ENCODE measurements at places on chromosomes 5 and 9.

DNA sequence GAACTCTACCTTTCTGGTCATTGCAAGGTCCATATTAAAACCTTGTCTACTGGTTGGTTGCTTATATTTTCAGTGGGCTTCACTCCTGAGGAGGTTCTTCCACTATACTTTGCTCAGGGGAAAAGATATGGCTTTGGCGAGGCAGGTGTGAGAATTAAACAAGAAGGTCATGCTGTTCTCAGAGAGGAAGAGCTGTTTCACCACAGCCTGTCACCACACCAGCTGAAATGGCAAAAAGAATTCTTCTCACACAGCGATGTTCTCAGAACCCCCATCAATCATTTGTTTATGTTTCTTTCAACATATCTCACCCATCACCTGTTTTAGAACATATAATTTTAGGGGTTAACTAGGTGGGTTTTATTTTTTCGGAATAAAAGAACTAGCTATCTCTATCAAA, 38.6 kb downstream of the CAPSL start:
- DNase-seq, result no peak

DNA sequence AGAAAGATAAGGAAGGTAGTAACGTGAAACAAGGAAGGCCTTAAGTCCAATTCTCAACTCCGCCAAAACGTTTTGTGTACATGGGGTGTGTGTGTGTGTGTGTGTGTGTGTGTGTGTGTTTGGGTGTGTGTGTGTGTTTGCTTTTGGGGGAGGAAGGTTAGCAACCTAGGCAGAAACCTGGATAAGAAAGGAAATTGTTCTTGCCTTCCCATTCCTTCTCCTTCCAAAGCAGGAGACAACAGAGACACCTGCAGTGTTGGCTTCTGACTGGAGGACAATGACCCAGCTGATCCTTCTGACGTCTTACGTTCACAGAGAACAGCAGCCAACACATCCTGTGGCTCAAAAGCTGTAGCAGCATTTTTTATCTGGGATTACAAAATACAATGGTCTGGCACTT, 4.1 kb upstream of the CCNG1 start:
- no peak for DNase-seq

- no peak for DNase-seq
Measured at GRCh38 chr5:120499876-120500563, 35.9 kb downstream of the PRR16 start.

GRCh38 chr5:93582677-93583438, at the start of gene NR2F1:
Gene NR2F1, plus strand, starts transcription at chr5:93583222. Its CDS starts 1,802 bp downstream, at chr5:93585024.
- no peak for DNase-seq

DNA sequence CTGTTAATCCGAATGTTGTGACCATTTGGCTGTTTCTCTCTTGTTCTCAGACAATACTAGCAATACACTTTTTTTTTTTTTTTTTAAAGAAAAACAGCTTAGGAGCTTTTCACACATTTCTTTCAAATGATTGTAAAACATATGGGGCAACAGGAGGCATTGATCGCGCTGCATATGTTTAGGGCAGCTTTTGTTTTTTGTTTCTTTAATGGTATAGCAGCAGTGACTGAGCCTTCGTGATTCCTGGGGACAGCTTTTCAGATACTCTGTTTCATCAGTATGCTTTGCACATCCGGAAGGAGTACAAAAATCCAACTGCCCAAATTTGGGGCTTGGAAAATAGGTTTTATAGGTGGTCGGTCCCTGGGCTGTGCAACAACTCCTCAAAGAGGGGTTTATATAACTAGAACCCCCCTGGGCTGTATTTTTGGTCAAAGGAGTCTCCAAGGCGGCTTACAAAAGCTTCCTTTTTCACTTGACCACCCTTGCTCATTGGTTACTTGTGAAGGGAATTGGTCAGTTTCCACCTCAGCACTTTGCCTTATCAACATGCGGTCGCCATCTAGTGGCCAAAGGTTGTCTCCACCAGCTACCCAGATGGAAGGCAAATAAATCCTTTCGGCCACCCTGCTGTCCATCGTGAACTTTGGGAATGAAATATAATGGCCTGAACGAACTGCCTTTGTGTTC, 91.8 kb downstream of the PDE6A start:
- DNase-seq, result peak; percentile 68

GRCh38 chr5:95720094-95720786, 10.9 kb upstream of the RHOBTB3 start:
- no peak for DNase-seq

GRCh38 chr5:126508251-126508961, 85.2 kb downstream of the GRAMD2B start:
- DNase-seq, result no peak

GRCh38 chr9:112705768-112706427, 12.0 kb downstream of the INIP start:
- no peak for DNase-seq

DNA sequence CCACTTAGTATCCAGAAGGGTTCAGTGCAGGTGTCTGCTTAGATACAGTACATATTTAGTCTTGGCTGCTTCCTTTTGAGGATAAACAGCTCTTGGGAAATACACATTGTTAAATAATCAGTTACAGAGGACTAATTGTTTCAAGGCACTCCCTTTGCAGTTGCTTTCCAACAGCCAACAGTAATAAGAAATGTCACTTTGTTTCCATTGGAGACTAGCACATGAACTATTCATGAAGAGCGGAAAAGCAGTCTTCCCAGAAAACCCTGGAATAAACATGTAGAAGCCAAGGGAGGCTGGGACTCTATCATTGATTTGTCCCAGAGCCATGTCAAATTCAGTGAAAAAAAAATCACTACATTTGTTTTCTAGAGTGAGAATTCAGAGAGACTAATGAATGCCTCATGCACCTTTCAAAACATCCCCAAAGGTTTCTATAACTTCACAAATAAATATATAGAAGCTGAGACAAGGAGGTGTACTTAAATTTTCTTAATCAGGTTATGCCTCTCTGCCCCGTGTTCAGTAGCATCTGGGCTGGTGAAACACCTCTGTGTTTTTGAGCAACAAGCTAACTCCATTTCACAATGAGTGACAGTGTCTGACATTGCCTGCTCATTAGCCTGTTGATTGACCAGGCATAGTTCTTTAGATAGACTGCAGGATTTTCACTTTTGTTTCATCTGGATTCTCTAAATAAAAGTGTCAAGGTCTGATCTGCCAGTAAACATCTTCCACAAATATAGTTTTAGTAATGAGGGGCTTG, 271.5 kb downstream of the ARRDC3 start:
- DNase-seq, result no peak

- DNase-seq, result no peak
Measured at GRCh38 chr9:85237478-85237877, 504.3 kb downstream of the AGTPBP1 start.

Measured in natural killer cell treated with Interleukin-12 subunit alpha and Interleukin-12 subunit beta and Interleukin-15 and Interleukin-18, amount 100 ng/mL, for 72 hours (primary cell).